Renal cortical epithelial cell (primary cell): ENCODE measurements at places on chromosomes 3 and 15. TPM values are rescaled to one million over a fixed set of nuclear protein-coding genes. Genes with fewer than 3 reads are reported as not detected.

GP9 gene
- not detected in 2 replicates for total RNA-seq

- no peak for DNase-seq
Measured at GRCh38 chr3:18481946-18482548, 56.9 kb upstream of the SATB1 start.

DNA sequence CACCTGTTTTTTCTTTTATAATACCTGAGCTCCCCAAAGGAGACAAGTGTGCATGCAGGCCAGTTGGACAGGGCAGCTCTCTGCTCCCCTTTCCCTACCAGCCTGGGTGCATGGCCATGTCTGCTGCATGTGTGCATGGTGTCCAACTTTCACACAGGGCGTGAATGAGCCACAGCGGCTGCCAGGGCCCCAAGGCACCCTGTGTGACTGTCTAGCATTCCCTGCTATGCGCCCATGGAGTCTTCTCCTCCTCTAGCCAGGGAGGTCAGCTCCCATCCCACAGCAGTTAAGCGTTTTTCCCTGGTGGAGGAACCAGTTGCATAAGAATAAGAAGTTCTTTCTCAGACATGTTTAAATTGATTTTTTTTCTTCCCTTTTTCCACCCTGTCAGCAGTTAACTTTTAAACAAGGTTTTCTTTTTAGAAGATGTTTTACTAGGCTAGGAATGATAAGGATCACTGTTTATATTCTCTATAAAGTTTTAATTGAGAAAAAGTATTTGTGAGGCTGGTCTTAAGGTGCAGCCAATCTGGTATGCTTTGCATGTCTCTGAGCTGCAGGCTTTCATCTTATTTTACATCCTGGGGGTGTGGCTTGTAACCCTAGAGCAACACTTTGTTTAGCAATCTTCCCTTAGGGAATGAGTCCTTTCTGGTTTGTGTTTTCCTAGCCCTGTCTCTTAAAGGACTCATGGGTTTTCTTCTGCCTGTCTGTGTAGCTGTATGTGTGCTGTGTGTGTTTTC lies 20.5 kb upstream of the OR5H1 start:
- DNase-seq = no peak

- DNase-seq = peak; percentile 45
Measured at GRCh38 chr15:77107531-77108355, 36.8 kb upstream of the TSPAN3 start.

- DNase-seq = no peak
Measured at GRCh38 chr3:169105561-169105960, 558.0 kb downstream of the MECOM start.

ATP13A5 gene
- total RNA-seq = not detected in 2 replicates

CYP8B1 gene
- total RNA-seq = 0.35 and 0.55 TPM in 2 replicates

DNA sequence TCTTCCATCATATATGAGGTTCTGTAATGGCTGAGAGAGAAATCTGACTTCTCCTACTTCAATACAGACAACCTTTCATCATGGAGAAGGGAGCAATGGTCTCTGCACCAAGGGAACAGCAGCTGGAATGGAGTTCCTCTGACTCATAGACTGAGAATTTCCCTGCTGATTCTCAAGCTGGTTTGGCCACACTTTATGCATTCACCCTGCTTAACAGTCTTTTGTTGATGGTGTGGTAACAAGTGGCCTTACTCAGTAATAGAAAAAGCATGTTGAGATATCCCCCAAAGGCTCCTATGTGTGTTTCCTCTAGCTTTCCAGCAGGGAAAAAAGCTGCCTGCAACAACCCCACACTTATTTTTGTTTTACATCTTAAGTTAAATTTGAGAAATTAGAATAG lies 138.1 kb downstream of the GREM1 start:
- peak; percentile 100 for DNase-seq

ZBTB20 gene
- total RNA-seq = 12.9 and 64.1 TPM in 2 replicates
